NCI-H1694 treated with DMSO at 0.1 percent for 48 hours (cell line): ENCODE measurements at places on chromosomes 2 and 18.

DNA sequence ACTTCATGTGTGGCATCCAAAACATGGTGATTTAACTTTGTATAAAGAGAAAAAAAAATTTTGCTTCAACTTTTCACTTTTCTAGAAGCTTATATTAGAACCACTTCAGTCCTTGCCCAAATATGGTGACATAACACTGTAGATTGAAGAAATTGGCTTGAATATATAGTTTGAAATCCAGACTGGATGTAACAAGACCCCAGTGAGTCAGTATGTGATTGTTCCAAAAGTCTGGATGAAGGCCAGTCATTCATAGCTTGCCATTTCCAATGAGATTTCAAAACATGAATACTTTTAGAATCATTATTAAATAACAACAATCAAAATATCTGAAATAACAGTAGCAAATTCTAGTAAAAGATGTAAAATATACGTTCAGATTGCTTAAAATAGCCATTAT, 104.8 kb upstream of the FN1 start:
- DNase-seq: no peak

- no peak for DNase-seq
Measured at GRCh38 chr2:168641636-168642035, 160.8 kb upstream of the NOSTRIN start.

GRCh38 chr2:8641301-8641965, 40.4 kb upstream of the ID2 start:
- no peak for DNase-seq

- no peak for DNase-seq
Measured at GRCh38 chr2:55922291-55922907, 1.2 kb downstream of the EFEMP1 start.

DNA sequence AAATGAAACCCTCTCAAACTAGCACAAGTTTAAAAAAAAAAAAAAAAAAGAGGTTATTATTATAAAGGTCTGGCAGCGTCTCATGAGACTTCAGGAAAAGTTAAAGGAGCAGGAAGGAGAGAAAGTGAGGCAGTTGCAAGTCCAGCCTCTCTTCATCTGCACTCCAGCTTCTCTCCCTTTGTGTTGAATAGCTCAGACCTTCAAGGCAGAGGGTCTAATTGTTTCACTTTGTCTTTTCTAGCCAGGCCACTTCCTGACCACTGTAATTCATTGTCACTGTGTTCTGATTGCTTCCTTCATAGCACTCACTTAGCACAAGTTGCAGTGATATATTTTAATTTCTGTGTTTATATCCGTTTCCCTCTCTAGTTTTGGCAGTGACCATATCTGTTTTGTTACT, 99.9 kb downstream of the SPATS2L start:
- no peak for DNase-seq

DNA sequence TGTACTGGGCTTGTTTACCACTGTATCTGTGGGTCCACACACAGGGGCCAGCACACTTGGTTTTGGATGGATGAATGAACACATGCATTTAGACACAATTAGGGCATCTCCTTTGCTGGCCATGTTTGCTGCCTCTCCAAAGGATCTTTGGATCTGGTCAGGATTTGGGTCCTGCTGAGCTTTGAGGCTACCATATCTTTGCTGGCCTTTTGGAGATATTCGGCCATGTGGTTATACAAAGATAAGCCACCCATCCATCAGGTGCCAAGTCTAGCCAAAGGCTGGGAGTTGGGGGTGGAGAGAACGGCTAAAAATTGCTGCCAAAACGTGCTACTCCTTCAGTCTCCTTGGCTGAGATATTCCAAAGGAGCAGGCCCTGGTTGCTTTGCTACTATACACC, 18.2 kb upstream of the FZD7 start:
- DNase-seq: no peak

- no peak for DNase-seq
Measured at GRCh38 chr2:38682008-38682575, 16.2 kb downstream of the GALM start.

DNA sequence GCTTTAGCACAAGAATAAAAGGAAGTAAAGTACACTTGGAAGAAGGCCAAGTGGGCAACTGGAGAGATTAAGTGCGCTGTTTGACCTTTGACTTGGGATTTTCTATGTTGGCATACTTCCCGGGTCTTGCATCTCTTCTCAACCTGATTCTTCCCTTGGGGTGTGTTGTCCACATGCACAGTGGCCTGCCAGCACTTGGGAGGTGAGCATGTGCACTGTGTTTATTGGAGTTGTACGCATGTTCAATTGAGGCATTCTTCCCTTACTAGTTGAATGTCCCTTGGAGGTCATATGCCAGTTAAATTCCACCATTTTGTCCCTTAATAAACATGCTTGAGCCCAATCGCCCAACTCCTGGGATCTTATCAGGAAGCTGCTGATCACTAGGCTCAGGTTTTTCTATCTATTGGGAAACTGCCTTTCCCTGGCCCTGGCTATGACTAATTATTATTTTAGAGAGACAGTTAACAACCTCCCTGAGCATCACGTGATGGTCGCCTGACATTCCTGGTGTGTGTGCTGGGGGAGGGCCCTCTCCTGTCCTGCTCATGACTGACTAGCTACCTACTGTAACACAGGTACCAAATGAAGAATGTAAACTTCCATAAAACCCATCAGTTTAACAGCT, 62.5 kb upstream of the RAPGEF4 start:
- no peak for DNase-seq

DNA sequence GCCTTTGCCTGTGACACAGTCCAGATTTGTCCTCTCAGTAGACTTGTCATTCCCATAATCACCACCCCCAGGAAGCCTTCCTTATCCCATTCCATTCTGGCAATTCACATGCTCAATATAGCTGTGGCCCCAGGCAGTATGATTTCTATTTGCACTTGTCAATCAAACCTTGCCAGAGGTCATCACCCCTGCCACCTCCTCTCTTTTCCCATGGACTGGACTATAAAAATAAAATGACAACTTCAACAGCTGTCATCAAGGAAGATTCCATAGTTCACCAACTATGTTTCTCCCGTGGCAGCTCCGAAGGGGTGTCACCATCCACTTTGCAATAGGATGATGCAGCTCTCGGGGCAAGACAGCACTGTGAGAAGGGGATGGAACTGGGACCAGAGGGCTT, 255.7 kb downstream of the CELF4 start:
- no peak for DNase-seq

GRCh38 chr2:231640641-231641111, 48.0 kb downstream of the TEX44 start:
- no peak for DNase-seq

GRCh38 chr18:25080211-25080610, 271.8 kb downstream of the ZNF521 start:
- DNase-seq: no peak

DNA sequence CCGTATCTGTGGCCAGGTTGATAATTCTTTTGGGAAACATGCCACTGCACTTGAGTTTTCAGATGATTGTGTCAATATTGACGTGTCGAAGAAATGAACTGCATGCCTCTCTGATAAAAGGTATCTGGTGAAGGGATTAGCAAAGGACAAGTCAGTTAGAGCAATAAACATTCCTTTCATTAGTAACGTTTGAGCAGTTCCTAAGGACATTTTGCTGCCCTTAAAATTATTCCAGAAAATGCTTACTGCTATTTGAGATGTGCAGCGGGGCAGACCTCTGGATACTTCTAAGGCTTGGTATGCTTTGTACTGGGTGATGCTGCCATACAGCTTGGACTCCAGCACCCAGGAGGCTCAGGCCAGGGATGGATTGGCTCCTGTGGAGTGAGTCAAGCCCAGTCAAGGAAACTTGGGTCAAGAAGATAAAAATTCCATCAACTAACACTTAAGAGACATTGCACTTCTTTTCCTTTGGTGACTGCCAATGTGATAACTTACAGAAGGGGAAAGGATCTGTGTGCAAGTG, 166.7 kb downstream of the FHOD3 start:
- DNase-seq: no peak

DNA sequence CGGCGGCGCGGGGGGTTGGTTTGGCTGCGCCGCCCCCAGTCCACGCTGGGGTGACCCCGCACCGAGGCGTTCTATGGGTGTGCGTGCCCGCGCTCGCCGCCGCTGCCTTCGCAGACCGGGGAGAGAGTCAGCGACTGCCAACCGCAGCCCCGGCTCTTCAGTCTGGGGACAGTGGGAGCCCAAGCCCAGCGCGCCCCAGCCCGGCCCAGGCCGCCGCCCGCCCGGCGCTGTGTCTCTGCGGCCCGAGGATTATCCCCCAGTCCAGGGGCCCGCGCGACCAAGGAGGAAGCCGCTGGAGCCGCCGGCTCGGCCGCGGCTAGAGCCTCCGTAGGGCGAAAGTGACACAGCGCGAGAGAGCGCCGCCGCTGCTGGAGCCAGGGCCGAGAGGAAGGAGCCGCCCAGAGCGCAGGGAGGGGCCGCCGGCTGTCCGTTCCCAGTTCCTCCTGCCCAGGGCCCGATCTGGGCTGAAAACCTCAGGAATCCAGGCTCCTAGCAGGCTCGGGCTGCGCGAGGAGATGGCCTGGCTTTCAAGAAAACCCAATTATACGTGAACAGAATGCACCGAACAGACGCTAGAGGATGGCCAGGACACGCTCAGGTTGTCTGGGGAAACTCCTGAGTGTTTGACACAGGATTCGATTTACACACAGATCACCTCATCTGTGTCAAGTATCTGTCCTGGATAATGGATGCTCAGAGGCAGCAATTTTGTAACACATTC, 2.4 kb downstream of the CTIF start:
- no peak for DNase-seq

- no peak for DNase-seq
Measured at GRCh38 chr2:30422444-30423040, 24.5 kb upstream of the LCLAT1 start.

GRCh38 chr2:206443735-206444527, 599 bp downstream of the ADAM23 start:
- peak; percentile 14 for DNase-seq

DNA sequence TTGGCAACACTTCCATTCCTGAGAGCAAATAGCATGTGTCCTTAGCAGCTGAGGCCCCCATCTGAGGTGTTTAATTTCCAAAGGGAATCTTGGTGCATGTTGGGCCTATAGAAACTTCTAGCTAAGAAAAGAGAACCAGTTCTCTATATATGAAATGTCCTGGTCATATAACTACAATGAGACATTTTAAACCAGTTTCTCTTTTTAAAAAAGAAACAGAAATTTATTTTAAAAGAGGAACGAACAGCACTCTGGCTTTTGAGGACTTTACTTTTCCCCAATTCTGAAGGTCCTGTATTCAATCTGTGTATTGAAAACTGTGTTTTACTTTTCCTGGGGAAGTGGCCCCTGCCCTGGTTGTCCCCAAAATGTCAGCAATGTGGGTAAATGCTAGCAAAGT, 309.5 kb upstream of the STON1 start:
- DNase-seq: no peak

DNA sequence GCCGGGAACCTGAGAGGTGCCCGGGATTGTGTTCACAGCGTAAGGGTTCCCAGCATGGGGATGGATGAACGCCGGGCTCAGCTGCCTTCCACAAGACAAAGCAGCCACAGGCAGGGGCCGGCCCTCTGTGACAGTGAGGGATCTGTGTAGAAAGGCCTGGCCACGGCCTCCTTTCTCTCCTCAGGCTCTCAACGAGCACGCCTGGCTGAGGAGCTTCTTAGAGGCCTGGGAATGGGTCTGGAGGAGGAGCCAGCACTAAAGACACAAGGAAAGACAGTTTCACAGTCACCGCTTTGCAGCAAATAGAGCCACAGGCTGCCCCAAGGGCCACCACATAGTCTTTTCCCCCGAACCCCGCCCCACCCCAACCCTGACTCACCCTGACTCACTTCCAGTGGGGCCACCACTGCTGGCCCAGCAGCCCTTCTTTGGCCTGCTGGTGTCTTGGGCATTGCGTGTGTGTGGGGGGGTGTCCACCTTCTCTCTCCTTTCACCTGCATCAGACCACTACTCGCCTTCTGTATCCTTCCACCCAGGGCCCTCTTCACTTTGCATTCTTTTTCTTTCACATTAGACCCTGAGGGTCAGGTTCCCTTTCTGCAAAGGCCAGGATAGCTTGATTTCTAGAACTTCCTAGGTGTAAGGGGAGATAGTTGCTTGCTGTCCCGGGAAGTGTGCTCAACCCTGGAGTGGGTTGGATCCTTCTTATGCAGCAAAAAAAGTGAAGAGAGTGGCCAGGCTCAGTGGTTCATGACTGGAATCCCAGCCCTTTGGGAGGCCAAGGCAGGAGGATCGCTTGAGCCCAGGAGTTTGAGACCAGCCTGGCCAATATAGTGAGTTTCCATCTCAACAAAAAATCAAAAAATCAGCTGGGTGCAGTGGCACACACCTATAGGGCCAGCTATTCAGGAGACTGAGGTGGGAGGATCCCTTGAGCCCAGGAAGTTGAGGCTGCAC, 19.3 kb upstream of the HPCAL1 start:
- DNase-seq: no peak

GRCh38 chr18:48138210-48138609, 207.8 kb upstream of the SMAD2 start:
- DNase-seq: no peak

- DNase-seq: no peak
Measured at GRCh38 chr2:60358476-60358875, 195.0 kb downstream of the BCL11A start.

GRCh38 chr18:56165601-56166355, 472.6 kb downstream of the TXNL1 start:
- no peak for DNase-seq

GRCh38 chr18:5543773-5544389, at the start of gene EPB41L3:
TSS of gene EPB41L3 (minus strand) at chr18:5543997. CDS start at chr18:5489183, 54,814 bp downstream.
- DNase-seq: peak; percentile 11

DNA sequence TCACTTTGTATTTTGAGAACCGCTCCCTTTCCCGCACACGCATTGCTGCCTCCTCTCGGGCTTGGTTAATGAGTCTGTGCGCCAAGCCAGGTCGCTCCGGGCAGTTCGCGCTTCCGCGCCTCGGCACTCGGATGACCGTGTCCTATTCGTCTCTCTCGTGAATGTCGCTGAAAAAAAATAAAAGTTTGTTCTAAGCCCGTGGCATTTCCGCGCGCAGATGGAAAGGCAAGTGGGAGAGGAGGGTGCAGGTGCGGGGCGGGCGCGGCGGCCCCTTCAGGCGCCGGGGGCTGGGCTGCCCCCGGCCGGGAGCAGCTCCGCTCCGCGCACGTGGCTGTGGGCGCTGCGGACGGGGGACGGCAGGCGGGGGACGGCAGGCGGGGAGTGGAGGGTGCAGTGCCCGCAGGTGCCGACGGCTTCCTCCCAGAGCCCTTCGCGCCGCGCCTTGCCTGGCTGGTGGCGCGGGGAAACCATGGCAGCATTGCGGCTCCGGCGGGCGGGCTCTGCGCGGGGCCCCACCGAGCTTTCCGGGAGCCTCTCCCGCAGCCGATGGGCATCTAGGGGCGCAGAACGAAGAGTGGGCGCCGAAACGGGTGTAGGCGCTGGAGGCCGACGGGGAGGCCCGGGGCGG, 159.6 kb upstream of the SIX2 start:
- peak; percentile 29 for DNase-seq

DNA sequence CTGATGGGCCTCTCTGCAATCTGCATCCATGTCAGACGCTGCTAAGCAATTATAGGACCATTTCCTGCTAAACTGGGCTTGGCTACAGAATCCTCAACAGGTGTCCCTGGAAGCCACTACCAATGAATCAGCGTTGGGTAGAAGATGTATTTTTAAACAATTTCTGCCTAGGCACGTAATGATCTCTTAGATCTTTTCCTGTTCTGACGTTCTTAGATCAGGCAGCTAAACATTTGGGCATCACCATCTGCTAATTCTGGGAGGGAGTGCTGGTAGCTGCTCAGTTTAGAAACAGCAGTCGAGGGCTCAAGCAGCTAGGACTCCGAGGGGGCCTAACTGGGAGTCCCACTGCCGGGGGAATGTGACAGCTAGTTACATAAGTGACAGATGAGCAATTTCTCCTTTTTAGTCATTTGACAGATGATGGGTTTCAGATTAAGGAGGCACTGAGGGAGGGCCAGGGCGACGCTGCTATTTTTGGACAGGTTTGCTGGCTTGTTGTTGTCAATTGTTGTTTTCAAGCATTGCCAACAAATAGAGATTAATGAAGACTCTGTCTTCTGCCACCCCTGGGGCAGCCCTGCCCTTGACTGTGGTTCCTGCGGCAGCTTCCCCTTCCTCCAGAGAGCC, 92.7 kb downstream of the MRO start:
- DNase-seq: peak; percentile 86
